Cortex of kidney (tissue), 1 donor: ENCODE measurements at places on chromosomes 3 and 15.

GRCh38 chr3:11384074-11384473, 111.9 kb downstream of the ATG7 start:
- DNase-seq, result no peak

- DNase-seq, result no peak
These were observed 103.4 kb upstream of the HACD2 start for GRCh38 chr3:123688241-123688747.

GRCh38 chr3:146653978-146654377, 48.8 kb upstream of the PLSCR5 start:
- DNase-seq, result no peak

DNA sequence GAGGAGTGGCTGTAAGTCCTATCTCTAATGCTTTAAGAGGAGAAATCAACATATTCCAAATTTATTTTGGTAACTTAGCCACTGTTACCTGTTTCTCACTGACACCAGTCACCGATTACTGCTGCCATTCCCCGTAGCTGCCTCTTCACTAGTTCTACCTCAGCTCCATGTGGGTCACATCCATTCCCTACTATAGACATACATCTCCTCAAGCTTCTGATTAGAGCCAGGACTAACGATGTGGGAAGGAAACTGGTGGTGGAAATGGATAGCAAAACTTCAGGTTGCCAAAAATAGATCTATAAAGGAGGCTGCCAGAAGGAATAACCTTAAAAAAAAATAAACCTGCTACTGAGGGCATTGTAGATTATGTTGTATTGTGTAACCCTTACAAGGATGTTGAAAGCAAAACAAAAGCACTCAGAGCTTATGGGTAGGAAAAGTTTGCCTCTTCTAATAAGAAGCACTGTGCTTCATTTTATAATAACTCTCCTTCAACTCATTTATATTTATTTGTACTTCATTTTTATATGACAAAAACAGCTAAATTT, 56.0 kb downstream of the KAT2B start:
- DNase-seq, result no peak

- DNase-seq, result no peak
These were observed 251.5 kb downstream of the CLSTN2 start for GRCh38 chr3:140186421-140186920.

- DNase-seq, result no peak
These were observed 93.4 kb downstream of the PEX5L start for GRCh38 chr3:179943117-179943880.

- no peak for DNase-seq
These were observed 10.6 kb downstream of the ARHGEF26 start for GRCh38 chr3:154131830-154132229.

- no peak for DNase-seq
These were observed at the start of gene MAPKAPK3 for GRCh38 chr3:50617096-50617791. Gene MAPKAPK3 (plus strand): TSS chr3:50617151. CDS start chr3:50617566, 415 bp downstream.

DNA sequence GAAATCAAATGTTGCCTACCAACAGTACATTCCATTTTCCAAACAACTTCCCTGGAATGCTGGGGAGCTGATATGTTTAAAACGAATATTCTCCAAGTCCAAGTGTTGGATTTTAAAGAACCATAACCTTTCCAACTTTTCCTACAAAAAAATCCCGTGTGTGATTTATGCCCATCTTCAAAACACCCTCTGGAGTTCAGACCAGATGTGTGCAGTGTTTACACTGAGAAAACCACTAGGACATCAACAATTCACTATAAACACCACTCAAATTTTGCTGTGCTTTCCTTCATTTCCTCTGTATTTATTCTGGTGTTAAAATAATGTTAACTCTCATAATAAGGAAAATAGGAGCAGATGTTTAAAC, 2.4 kb downstream of the VGLL4 start:
- DNase-seq, result no peak

- DNase-seq, result no peak
These were observed 180.7 kb upstream of the LMCD1 start for GRCh38 chr3:8320711-8321458.

GRCh38 chr3:45923755-45924154, 19.5 kb upstream of the CXCR6 start:
- no peak for DNase-seq

- DNase-seq, result no peak
These were observed 54.3 kb downstream of the TBC1D2B start for GRCh38 chr15:78023081-78023665.

- DNase-seq, result no peak
These were observed 28.6 kb upstream of the GPR149 start for GRCh38 chr3:154458560-154458959.

DNA sequence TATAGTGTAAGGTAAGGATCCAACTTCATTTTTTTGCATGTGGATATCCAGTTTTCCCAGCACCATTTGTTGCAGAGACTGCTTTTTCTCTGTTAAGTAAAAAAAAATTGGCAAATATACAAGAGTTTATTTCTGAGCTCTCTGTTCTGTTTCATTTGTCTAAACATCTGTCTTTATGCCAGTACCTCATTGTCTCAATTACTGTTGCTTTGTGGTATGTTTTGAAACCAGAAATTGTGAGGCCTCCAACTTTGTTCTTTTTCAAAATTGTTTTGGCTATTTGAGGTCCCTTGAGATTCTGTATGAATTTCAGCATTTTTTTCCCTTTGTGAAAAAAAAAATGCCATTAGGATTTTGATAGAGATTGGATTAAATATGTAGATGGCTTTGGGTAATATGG, 150.5 kb downstream of the MINAR1 start:
- no peak for DNase-seq

DNA sequence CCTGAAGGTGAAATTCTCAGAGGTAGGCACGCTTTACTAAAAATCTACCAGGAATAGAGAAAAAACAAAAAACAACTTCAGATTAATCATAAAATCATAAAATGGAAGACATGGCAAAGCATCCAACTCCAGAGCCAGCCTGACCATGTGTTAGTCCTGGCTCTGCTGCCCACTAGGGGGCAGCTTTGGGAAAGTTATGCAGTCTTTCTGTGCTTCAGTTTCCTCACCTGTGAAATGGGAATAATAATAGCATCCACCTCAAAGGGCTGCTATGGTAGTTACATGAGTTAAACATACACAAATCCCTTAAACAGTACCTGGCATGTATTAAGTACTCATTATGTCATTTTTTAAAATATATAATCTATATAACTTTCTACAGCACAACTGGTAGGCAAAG, 52.3 kb downstream of the WNT5A start:
- no peak for DNase-seq

DNA sequence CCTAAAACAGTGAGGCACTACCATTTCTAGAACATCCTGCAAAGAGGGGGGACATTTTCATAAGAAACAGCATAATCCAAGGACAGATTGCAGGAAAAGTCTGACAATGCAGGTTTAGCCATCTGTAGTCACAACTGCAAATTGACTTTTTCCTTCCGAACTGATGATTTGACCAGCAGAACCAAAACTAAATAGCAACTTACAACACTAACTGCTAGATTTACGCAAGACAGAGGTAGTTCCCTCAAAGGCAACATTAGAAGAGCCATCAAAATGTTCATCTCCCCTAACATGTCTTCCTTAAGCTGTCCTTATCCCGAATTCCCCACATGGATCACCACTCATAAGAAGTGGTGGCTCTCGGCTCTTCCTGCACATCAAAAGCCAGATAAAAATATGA, 129.6 kb downstream of the GADL1 start:
- DNase-seq, result no peak

DNA sequence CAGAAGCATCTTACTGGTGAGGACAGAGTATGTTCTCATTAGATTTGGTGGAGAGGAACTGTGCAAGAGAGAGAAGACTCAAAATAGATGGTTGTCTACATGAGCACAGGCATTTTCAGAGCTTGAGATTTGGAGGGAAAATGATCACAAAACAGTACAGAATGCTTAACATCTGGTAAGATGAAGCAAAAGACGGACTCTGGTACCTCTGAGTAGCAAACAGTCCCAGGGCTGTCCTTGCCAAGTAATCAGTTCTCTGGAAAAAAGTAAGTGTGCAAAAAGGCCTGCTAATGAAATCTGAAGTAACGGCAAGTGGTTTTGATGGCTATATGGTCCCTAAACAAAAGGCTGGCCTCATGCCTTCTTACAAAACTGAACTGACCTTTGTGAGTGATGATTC, 414.2 kb downstream of the CNTN4 start:
- DNase-seq, result no peak

- DNase-seq, result no peak
These were observed 96.4 kb downstream of the ITPR1 start for GRCh38 chr3:4589475-4590097.

DNA sequence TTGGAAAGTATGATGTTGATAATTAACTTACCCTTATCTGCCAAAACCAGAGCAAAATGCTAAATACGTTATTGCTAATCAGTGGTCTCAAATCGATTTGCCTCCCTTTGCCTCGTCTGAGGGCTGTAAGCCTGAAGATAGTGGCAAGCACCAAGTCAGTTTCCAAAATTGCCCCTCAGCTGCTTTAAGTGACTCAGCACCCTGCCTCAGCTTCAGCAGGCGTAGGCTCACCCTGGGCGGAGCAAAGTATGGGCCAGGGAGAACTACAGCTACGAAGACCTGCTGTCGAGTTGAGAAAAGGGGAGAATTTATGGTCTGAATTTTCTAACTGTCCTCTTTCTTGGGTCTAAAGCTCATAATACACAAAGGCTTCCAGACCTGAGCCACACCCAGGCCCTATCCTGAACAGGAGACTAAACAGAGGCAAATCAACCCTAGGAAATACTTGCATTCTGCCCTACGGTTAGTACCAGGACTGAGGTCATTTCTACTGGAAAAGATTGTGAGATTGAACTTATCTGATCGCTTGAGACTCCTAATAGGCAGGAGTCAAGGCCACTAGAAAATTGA, 59.7 kb downstream of the DCUN1D1 start:
- DNase-seq, result no peak

DNA sequence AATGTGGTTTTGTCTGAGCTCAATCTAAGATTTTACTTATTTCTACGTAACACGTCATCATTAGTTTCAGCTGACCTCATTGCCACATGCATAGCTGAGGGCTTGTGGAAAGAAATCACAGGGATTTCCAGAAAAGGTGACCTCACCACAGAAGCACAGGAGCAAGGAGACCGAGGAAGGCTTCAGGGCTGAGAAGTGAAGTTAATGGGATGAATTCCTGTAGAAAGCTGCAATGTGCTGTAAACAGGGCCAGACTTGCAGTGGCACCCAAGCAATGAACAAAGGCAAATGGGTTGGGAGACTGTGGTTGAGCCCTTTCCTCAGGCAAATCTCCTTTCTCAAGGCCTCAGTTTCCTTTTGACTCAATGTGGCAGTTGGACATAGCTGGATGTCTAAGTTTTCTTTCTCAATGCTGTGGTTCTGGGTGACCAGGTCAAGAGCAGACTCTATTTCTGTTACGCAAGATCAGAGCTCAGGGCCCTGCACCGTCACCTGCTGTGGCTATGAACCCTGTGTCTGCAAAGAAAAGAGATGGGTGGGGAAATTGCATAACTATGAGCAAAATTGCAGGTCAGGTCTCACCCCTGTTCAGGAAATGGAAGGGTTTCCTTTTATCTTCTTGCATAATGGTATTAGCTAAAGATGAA, 252.2 kb upstream of the TBL1XR1 start:
- DNase-seq, result no peak

- DNase-seq, result no peak
These were observed 238.7 kb upstream of the HES1 start for GRCh38 chr3:193897288-193897687.
